Vein endothelial cell (primary cell): ENCODE measurements at places on chromosomes 5 and 9. TPM values are rescaled to one million over a fixed set of nuclear protein-coding genes. Genes with fewer than 3 reads are reported as not detected.

The OR5C1 gene
- not detected in 2 replicates for total RNA-seq

The C9orf153 gene
- 0.33 TPM in 1 of 2 replicates, not detected in the other for total RNA-seq

The C1QTNF3 gene
- total RNA-seq, result 0.65 and 2.1 TPM in 2 replicates

The NXNL2 gene
- not detected in 2 replicates for total RNA-seq

The CDKN2B gene
- total RNA-seq, result 9.1 and 16.0 TPM in 2 replicates

The TICAM2 gene
- 0.65 and 1.4 TPM in 2 replicates for total RNA-seq

The CEL gene
- under 0.01 and 0.29 TPM in 2 replicates for total RNA-seq

The CLIC3 gene
- 0.29 and 0.33 TPM in 2 replicates for total RNA-seq

The GABRB2 gene
- total RNA-seq, result not detected in 2 replicates

The CKMT2 gene
- not detected in 2 replicates for total RNA-seq

The SLC24A2 gene
- not detected in 2 replicates for total RNA-seq

The DRD1 gene
- not detected in 2 replicates for total RNA-seq

The PFN3 gene
- not detected in 2 replicates for total RNA-seq

The SAXO1 gene
- total RNA-seq, result not detected in 2 replicates

The TOR4A gene
- total RNA-seq, result 58.3 and 77.4 TPM in 2 replicates

The SPAG8 gene
- 0.10 TPM in 1 of 2 replicates, not detected in the other for total RNA-seq

The SLC22A5 gene
- 2.0 and 5.3 TPM in 2 replicates for total RNA-seq
